ENCODE measurements at places on chromosomes 12 and 14. TPM values are rescaled to one million over a fixed set of nuclear protein-coding genes. Genes with fewer than 3 reads are reported as not detected.

The ANKRD33 gene
- total RNA-seq, result not detected

The CLEC9A gene
- total RNA-seq, result not detected

The PAX9 gene
- total RNA-seq, result 2.5 TPM

The ARHGAP9 gene
- total RNA-seq, result 0.17 TPM

The TMEM132D gene
- not detected for total RNA-seq

The IL31 gene
- not detected for total RNA-seq

The FITM1 gene
- not detected for total RNA-seq

The TAS2R10 gene
- 0.08 TPM for total RNA-seq

The GAS2L3 gene
- 7.1 TPM for total RNA-seq

The CD4 gene
- total RNA-seq, result not detected

The CMA1 gene
- total RNA-seq, result not detected

The AQP2 gene
- not detected for total RNA-seq

The CLEC2A gene
- not detected for total RNA-seq

The ARHGDIB gene
- total RNA-seq, result 0.79 TPM

The FZD10 gene
- total RNA-seq, result not detected

The BCL7A gene
- 10.3 TPM for total RNA-seq

The ZNF891 gene
- 0.37 TPM for total RNA-seq

The RHOJ gene
- total RNA-seq, result not detected

The SERPINA3 gene
- 12.5 TPM for total RNA-seq

The PTHLH gene
- total RNA-seq, result 13.2 TPM

The RNF212B gene
- total RNA-seq, result not detected

The TMEM63C gene
- total RNA-seq, result 5.4 TPM

The CEBPE gene
- 0.08 TPM for total RNA-seq

The MYF6 gene
- total RNA-seq, result not detected

The MYH6 gene
- total RNA-seq, result 0.13 TPM

The RTN1 gene
- total RNA-seq, result not detected

The CD27 gene
- not detected for total RNA-seq

The RPGRIP1 gene
- 0.10 TPM for total RNA-seq

The ACRBP gene
- total RNA-seq, result not detected

The CCDC60 gene
- total RNA-seq, result not detected

The LAG3 gene
- 1.9 TPM for total RNA-seq
